ENCODE measurements at places on chromosomes 2 and 18. TPM values are rescaled to one million over a fixed set of nuclear protein-coding genes. Genes with fewer than 3 reads are reported as not detected.

CHAC2 gene
- total RNA-seq = 6.9 TPM

DNER gene
- total RNA-seq = 4.8 TPM

WNT6 gene
- total RNA-seq = not detected

CPO gene
- total RNA-seq = not detected

RTP5 gene
- not detected for total RNA-seq

SERPINB3 gene
- total RNA-seq = under 0.01 TPM

GAD1 gene
- total RNA-seq = not detected

MYO1B gene
- 72.1 TPM for total RNA-seq

ASB18 gene
- not detected for total RNA-seq

IL1RN gene
- total RNA-seq = 0.13 TPM

RBMS1 gene
- 119 TPM for total RNA-seq

POTEI gene
- not detected for total RNA-seq

DUSP2 gene
- 0.40 TPM for total RNA-seq

IL18R1 gene
- 3.1 TPM for total RNA-seq

TEKT4 gene
- total RNA-seq = not detected

HTR2B gene
- total RNA-seq = not detected

IGFBP5 gene
- 1,071 TPM for total RNA-seq

ANKRD30B gene
- total RNA-seq = not detected

CCDC74B gene
- 5.4 TPM for total RNA-seq

C2orf92 gene
- 0.39 TPM for total RNA-seq

CTLA4 gene
- not detected for total RNA-seq

EPHA4 gene
- 6.8 TPM for total RNA-seq

GDF7 gene
- total RNA-seq = not detected

GALNT3 gene
- total RNA-seq = 3.6 TPM

BUB1 gene
- total RNA-seq = 31.0 TPM

MORN2 gene
- total RNA-seq = 17.7 TPM

PHLPP1 gene
- 5.6 TPM for total RNA-seq

NR4A2 gene
- 57.6 TPM for total RNA-seq

PPP1R1C gene
- 0.96 TPM for total RNA-seq

RGPD4 gene
- total RNA-seq = not detected

LRRC30 gene
- total RNA-seq = not detected

NOSTRIN gene
- total RNA-seq = not detected

SFTPB gene
- 1.9 TPM for total RNA-seq

IL18RAP gene
- 0.26 TPM for total RNA-seq

CCDC150 gene
- 2.3 TPM for total RNA-seq

C2orf66 gene
- total RNA-seq = not detected

GPR55 gene
- total RNA-seq = not detected

IAH1 gene
- total RNA-seq = 71.5 TPM

OXER1 gene
- total RNA-seq = 0.13 TPM

AQP12A gene
- not detected for total RNA-seq

RASGRP3 gene
- 1.9 TPM for total RNA-seq

PLCD4 gene
- total RNA-seq = 9.3 TPM

KCNIP3 gene
- total RNA-seq = 0.96 TPM

BMP10 gene
- not detected for total RNA-seq

BOK gene
- total RNA-seq = 23.3 TPM

TANC1 gene
- 17.8 TPM for total RNA-seq

IL1RL1 gene
- 108 TPM for total RNA-seq

LHCGR gene
- total RNA-seq = not detected

RAB6C gene
- not detected for total RNA-seq

CASP10 gene
- 0.88 TPM for total RNA-seq

MARCHF4 gene
- 1.0 TPM for total RNA-seq
